ENCODE measurements at places on chromosomes 12 and 14.
A peak's percentile ranks its signal among the peaks of the same experiment; 100 is the strongest.

DNA sequence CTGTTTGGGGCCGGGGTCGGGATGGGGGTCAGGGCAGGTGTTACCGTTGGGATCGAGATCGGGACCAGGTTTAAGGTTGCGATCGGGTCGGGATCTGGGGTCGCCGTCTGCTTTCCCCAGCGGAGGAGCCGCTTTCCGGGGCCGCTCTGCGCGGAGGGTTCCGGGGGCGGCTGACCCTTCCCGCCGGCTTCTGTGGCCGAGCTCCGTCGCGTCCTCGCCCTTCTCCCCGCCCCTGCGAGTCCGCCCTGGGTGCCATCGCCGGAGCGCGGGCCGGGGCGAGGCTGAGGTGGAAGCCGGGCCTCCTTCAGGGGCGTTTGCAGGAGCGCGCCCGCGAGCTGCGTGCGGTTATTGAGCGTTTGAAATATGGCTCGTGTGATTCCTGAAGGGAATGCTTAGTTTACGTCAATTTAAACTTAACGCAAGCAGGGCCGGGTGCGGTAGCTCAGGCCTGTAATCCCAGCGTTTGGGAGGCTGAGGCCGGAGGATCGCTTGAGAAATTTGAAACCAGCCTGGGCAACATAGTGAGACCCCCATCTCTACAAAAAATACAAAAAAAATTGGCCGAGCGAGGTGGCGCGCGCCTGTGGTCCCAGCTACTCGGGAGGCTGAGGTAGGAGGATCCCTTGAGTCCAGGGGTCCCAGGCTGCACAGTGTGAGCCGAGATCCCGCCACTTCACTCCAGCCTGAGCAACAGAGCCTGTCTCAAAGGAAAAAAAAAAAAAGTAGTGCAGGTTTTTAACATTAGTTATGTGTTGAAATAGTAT lies 620 bp downstream of the PGAM5 start:
- no peak for DNase-seq

- no peak for DNase-seq
Observed at GRCh38 chr12:112812600-112813406, 21.3 kb downstream of the RPH3A start.

DNA sequence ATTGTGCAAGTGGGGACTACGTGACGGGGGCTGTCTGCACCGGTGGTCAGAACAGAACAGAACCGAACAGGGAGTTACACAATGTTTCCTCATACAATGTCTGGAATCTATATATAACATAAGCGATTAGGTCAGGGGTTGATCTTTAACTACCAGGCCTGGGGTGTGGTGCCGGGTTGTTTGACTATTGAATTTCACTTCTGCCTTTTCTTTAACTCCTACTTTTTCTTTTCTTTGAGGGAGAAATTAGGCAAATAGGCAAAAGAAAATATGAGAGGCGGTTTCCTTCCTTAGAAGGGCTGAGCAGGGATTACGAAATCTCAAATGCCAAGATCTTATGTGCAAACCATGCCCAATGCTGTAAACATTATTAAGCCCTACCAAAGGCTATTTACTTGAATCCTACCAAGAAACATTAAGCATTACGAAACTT lies 140.3 kb downstream of the SLC38A6 start:
- DNase-seq = no peak

GRCh38 chr12:43291516-43291915 lies 260.5 kb downstream of the ADAMTS20 start:
- no peak for DNase-seq

DNA sequence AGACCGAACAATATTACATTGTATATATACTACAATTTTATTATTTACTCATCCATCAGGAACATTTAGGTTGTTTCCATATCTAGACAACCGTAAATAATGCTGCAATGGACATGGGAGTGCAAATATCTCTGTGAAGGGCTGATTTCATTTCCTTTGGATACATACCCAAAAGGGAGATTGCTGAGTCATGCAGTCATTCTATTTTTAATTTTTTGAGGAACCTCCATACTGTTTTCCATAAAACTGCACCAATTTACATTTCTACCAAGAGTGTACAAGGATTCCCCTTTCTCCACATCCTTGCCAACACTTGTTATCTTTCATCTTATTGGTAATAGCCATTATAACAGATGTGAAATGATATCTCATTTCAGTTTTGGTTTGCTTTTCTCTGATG lies 84.7 kb downstream of the SLC41A2 start:
- DNase-seq = no peak

- no peak for DNase-seq
Observed at GRCh38 chr14:104537613-104537988, 42.0 kb upstream of the C14orf180 start.

DNA sequence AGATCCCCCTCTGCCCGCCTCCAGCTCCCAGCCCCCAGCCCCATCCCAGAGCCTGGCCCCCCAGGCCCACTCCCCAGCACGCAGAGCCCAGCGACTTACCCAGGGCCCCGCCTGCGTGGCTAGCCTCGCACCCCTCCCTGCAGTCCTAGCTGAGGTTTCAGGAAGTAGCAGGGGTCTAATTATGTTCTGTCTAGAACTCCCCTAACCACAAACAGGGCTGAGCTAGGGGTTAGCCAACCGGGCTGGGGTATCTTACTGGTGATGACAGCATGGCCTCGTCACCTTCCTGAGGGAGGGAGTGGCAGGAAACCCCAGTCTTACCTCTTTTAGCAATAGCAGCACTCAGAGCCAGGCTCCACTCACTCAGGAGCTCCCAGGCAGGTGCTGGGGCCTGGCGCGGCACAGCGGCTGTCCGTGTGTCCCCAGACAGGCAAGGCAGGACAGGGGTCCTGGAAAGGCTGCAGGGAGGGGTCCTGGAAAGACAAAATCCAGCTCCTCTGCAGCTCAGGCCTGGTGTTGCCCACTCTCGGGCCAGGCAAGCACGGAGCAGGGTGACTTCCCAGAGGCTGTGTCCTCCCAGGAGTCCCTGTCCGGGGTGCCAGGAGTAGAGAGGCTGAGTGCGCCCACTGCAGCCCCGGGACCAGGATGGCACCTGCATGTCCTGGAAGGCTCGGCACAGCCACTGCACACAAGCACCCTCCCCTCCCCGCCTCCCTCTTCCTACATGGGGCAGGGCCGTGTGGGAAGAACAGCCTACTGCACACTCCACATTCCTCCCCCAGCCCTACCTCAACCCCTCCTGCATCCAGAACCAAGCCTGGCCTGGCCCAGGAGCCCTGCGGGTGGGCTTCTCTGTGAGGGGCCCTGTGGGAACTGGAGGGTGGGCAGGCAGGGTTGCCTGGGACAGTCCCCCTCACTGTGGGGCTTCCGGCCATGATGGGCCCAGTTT lies at the start of gene GPR132:
TSS of gene GPR132 (minus strand) at position 151 of the 949 bp plus-strand sequence. CDS start 10,010 bp downstream, outside the sequence.
- peak; percentile 70 for DNase-seq

GRCh38 chr12:107251288-107251687 lies 157.9 kb upstream of the CRY1 start:
- DNase-seq = no peak

DNA sequence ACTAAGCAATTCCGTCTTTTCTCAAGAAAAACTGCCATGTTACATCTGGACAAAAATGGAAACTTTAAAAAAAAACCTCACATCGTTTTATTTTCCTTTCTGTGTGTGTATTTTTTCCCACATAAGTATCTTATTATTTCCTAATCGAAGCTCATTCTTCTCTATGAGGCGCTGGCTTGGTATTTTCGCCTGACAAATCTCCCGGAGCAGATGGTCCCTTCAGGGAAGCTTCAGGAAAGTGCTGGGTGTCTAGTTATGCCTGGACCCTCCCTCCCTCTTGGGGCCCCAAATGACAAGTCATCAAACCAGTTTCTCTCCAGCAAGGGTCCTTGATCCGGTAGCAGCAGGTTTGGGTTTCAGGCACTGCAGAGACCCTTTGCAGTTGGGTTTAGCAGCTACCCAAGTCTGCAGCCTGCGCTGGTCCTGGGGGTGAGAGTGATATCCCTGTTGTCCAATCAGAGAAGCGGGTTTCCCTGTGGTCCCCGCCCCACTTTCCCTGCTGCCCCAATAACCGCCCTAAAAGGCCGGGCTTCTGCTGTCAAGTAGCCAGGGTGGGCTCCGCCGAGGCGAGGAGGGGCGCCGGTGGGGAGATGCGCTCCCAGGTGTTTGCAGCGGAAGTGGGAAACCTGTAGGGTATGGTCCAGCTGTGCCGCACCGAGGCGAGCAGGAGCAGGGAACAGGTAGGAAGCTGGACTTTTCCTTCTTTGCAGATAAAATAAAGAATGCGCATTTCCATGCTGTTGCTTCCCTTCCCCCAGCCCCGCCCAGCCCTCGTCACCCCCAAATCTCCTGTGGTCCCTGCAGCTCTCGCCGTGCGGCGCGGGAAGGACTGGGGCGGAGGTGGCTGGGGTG lies at the start of gene CNTN1:
TSS of gene CNTN1 (plus strand) at position 527 of the 852 bp plus-strand sequence.
- DNase-seq = no peak

DNA sequence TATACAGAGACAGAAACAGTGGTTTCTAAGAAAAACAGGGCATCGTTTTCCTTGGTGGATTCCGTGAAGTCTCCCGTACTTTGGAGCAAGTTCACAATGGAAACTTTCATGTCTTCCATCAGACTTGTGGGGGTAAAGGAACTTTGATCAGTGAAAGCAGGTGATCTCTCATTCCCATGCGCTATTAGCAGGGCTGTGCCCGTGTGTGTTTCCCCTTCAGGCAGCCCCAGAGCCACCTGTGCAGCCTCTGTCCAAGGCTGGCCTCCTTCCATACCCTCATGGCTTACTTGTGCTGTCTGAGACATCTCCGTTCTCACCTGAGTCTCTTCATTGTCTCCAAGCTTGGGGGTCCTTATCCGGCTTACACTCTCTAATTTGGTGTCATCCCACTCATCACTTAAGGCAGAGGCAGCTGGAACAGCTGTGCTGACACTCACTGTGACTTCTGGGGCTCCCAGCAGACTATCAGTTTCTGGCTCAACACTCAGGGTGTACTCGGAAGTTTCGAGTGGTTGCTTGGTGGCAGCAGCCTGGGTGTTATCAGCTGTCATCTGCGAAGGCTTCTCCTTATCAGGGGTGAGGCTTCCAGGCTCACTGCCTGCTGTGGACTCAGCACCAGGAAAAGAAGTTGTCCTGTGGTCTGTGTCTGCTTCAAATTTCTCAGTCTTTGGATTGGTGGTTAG lies 13.8 kb downstream of the ARMH4 start:
- no peak for DNase-seq

- no peak for DNase-seq
Observed at GRCh38 chr14:65210118-65210821, 108.0 kb upstream of the MAX start.

DNA sequence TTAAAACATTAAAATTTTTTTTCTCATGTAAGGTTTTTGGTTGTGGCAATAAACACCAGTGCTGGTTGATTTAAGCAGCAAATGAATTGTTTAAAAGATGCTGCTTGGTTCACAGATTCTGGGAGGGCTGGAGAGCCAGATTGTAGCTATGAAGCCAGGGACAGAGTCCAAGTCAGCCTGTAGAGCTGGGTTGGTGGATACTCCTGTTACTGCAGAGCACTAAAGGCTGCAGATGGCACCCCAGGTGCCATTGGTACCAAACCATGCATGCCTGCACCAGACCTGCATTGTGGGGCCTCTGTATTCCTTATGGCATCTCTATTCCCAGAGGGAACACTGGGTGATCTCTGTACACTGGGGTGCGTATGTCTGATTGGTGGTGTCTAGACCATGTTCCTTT lies 113.3 kb downstream of the SNAPC1 start:
- DNase-seq = no peak

- DNase-seq = no peak
Observed at GRCh38 chr12:106581543-106582248, 1.1 kb upstream of the RFX4 start.

GRCh38 chr12:66598079-66598478 lies 80.8 kb downstream of the GRIP1 start:
- no peak for DNase-seq

DNA sequence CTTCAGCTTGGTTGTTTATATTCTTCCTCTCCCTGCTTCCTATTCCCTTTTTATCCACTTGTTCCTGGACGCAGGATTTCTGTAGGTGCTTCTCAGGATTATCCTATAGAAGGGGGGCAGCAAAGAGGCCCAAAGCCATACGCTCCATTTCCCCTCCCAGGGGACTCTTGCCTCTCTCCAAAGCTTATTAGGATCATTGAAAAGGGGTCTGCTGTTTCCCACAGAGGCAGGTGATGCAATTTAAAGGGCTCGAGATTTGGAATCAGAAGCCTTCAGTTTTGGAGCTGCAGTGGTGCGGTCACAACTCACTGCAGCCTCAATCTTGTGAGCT lies 31.5 kb upstream of the SYNDIG1L start:
- DNase-seq = no peak

DNA sequence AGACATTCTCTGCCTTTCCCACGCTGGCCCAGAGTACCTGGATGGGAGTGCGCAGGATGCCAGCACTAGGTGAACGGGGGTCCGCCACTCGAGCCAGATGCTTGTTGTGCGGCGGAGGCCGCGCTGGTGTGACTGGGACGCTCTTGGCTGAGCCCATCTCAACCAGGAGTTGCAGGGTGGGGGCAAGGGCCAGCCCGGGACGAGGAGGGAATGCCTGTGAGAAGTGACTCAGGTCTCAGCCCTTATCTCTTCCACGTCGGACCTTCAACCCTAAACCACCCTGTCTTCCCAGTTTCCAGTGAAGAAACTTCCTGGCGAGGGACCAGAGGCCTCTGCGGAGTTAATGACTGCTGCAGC lies 312 bp downstream of the CDCA3 start:
- DNase-seq = no peak

DNA sequence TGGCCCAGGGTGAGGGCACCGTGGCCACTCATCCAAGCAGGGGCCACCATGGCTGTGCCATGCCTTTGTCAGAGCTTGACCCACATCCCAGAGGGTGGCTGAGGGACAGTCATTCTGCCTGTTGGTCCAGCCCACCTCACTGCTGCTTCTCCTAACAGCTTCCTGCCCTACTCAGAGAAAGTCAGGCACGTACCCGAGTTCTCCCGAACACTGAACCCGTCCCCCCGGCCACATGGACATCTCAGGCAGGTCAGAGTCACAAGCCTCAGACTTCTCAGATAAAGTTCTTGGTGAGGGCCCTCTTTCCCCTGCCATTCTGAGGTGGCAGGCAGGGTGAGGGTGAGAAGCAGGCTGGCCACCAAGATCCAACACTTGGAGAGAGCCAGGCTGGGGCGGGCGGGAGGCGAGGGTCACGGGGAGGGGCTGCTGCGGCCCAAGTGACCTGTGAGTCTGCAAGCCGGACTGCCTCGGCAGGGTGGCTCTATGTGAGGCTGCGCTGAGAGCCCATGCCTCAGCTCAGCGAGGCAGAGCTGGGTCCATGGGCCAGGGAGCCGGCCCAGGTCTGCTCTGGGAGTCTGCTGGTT lies 317.8 kb downstream of the TMEM121 start:
- DNase-seq = no peak

All from activated T-helper 1 cell treated with anti-CD3 and anti-CD28 coated beads, Interleukin-2, amount 50 U/mL, for 16 hours (primary cell).